ENCODE measurements at places on chromosomes 6 and 20. TPM values are rescaled to one million over a fixed set of nuclear protein-coding genes. Genes with fewer than 3 reads are reported as not detected.

- DNase-seq = no peak
Measured at GRCh38 chr6:34079899-34080298, 66.0 kb downstream of the GRM4 start.

GRCh38 chr6:37979392-37980221 is 160.1 kb downstream of the ZFAND3 start:
- no peak for DNase-seq

GRCh38 chr20:7702141-7702540 is 238.1 kb downstream of the HAO1 start:
- DNase-seq = no peak

GRCh38 chr20:16556301-16556700 is 16.9 kb downstream of the KIF16B start:
- no peak for DNase-seq

GRCh38 chr6:40285996-40286395 is 301.2 kb downstream of the LRFN2 start:
- DNase-seq = no peak

GRCh38 chr20:37562695-37563480 is 35.2 kb upstream of the BLCAP start:
- DNase-seq = no peak

DNA sequence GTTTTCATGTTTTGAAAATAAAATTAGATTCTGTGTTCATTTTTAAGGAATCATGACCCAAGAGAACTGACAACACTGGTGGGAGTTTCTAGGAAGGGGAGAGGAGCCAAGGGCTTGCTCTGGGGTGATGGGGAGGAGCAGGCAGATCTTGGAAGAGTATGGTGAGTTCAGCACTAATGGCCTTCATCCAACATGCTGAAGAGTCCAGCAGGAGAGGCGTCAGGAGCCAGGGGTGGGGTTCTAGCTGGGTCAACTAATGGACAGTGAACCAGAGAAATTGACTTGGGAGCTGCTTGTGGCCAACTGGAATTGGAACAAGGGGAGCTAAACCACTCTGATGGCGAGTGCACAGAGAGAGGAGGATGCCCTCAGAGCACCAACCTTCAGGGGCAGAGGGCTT is 107.1 kb downstream of the MRPL14 start:
- no peak for DNase-seq

Gene CLVS2
- 0.14 TPM for total RNA-seq

DNA sequence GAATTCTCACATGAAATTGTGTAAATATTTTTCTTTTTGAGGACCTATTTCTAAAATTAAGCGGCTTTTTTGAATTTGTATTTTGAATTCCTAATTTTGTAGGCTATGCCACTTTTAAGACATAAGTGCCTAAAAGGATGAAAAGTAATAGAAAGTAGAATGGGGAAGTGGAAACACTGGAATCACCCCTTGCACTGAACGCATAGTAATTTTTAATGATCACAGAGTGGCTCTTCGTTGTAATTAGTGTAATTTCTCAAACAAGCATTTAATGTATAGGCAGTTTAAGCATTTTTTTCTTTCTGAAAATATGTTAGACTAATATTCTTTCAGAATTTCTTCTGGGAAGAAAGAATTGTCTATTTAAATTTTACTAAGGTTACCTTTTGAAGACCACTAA is 73.2 kb downstream of the ARID1B start:
- no peak for DNase-seq

GRCh38 chr6:133551847-133552341 is 310.7 kb downstream of the EYA4 start:
- DNase-seq = peak; percentile 55

DNA sequence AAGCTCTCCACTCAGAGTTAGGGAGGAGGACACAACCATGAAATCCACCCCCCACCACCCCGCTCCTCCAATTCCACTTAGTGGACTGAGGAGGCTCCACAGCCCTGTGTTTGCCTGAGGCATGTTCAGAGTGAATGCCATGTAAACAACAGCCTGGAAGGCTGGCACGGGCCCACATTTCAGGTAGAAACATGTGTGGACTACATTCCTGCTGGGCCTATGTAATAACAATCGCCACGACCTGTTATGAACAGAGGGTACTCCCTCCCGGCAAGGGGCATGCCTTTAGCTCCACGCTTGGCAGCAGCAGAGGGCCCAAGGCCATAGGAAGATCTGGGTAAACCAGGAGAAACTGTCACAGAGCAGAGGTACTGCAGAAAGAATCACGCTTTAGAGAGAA is 65.5 kb downstream of the ISM1 start:
- DNase-seq = no peak

Gene UNC93A
- total RNA-seq = not detected

Gene DEFB114
- not detected for total RNA-seq

DNA sequence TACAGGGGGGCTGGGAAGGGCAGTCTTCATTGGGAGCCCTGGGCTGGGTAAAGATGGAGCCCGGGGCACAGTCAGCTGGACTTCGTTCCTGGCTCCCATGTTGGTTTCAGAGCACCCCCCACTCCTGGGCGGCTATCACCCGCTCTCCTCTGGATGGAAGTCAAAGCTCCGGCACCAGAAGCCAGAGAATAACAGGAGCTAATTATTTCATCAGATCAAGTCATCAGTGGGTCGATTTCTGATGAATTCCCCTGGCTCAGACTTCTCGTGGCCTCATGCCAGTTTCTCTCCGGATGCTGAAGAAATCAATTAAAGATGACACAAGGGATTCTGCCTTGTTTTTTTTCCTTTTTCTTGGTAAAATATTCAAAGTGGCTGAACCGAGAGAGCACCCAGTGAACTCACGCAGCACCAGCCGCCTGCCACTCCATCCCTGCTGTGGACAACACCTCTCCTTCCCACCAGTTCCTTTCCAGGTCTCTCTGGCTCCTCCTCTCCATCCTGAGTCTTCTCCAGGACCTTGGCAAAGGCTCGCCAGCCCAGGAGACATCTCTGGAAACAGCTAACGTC is 22.5 kb downstream of the SULF2 start:
- no peak for DNase-seq

GRCh38 chr6:106882601-106883518 is 91.7 kb downstream of the CD24 start:
- DNase-seq = no peak

DNA sequence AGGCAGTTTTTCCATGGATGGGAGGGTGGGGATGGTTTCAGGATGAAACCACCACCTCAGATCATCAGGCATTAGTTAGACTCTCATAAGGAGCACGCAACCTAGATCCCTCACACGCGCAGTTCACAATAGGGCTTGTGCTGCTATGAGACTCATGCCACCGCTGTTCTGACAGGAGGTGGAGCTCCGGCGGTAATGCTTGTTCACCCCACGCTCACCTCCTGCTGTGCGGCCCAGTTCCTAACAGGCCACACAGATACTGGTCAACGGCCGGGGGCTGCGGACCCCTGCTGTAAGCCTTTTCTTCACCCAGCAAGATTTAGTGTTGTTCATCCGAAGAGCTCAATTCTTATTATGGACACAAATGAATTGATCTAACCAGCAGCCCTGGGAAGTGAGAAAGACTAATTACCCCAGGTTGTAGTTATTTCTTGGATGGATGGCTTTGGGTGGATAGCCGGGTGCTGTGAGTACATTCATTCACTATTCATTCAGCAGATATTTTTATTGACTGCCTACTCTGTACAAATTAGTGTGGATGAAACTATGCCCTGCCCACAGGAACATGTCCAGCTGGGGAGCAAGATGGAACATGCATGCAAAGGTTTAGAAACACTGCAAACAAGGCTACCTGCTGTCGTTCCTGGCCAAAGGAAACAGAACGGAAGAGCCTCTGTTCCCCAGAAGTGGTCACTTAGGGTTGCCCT is 57.2 kb downstream of the RIOK1 start:
- no peak for DNase-seq

Gene FBXL4
- 7.7 TPM for total RNA-seq

DNA sequence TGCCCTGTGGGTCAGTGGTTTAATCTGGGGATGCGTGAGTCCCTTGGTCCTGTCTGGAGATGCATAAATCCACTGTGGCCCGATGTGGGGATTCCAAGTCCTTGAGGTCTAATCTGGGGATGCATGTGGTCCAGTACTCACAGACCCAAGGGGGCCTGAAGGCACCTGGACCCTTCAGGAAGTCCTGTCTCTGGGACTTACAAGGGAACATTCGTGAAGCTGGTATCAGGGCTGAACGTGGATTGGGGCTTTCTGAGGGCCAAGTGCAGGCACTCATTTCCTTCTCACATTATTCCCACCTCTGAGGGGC is 25.2 kb upstream of the GTSF1L start:
- no peak for DNase-seq

DNA sequence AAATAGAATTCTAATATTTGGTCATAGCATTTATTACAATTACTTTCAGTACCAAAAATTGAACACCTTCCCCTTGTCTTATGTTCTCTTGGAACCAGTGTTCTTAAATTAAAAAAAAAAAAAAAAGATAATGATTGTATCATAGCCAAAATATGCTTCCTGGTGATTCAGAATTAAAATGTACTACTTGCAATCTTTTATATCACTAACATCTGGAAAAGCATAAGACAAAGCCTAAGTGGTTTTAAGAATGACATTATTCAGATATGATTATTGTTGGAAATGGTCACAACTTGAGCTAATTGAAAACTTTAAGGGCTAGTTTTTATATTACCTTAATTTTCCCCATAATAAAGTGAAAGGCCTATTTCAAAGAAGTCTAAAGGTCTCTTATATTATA is 493.3 kb upstream of the MARCKS start:
- no peak for DNase-seq

DNA sequence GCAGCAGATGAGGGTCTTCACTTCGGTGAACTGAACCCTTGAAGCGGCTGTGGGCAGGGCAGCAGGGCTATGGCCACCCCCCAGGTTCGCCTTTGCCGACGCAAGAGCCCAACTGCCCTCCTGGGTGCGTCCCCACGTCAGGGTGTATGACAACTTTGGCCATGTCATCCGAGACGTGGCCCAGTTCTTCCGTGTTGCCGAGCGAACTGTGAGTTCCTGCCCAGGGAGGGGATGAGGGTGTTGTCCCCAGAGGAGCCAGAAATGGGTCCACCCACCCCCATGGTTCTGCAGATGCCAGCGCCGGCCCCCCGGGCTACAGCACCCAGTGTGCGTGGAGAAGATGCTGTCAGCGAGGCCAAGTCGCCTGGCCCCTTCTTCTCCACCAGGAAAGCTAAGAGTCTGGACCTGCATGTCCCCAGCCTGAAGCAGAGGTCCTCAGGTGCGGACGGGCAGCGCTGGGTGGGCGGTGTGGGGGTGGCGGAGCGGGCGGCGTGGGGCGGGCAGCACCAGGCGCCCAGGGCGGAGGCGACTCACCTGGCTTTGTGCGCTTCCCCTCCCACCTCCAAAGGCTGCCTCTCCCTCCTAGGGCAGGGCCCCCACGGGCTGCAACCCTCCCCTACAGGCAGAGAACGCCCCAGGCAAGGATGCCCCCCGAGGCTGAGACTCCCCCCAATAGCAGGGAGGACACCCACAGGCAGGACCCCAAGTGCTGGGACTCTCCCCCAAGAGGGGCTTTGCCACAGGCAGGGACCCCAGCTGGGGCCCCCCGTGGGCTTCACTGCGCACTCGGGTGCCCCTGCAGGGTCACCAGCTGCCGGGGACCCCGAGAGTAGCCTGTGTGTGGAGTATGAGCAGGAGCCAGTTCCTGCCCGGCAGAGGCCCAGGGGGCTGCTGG is 6.2 kb upstream of the TNFRSF6B start:
- peak; percentile 56 for DNase-seq

DNA sequence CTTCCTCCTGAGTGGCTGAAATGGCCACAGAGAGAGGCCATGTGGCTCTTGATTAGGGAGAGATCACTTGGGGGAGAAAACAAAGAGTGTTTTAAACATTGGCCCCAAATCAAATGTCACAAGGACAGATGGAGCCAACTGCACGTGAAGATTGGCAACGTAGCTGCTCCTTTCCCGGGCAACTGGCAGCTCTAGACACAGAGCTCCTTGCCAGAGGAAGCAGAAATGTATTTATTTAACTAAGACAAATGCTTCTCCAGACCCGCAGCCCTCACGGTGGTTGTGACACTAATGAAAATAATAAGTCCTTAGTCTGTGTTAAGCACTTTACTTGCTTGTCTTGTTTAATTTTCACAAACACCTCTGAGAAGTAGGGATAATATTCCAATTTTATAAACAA is 49.6 kb upstream of the DSN1 start:
- no peak for DNase-seq

DNA sequence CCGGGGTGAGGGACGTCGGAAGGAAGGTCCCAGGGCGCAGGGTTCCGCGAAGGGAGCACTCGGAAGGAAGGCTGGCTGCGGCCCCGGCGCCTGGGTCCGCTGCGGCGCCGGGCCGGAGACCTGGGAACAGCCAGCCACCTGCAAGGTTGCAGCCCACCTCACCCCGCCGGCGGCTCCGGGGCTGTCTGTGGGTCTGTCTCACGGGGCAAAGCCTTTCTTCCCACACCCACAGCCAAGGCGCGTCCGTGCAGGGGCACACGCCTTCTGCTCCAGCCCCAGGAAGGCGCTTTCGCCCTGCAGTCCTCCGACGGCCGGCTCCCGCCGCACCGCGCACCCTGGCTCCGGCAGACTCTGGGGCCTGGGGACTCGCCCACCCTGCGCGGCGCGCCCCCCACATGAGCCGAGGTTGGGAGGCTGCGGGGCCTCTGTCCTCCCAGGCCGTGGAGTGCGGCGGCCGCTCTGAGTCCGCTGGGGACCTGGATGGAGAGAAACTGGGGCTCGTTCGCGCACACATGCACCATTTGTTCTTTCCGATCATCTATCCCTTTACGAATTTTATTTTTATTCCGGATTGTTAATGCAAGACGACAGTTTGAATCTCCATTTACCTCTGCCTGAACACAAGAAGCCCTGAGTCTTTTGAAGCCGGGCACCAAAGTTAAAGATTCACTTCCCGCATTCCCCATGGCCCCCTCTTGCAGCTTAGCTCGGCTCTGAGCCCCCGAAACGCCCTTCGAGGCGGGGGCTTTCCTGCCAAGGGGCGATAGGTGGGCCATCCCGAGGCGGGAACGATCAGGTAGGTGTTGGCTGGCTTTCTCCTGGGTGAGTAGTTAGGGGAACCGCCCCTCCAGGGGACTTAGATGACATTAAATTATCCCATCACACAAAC is 4.5 kb upstream of the FOXC1 start:
- DNase-seq = no peak

GRCh38 chr6:167476844-167477595 is 152.1 kb downstream of the TTLL2 start:
- DNase-seq = no peak

Gene SLC22A16
- not detected for total RNA-seq

GRCh38 chr6:36075656-36076055 is 48.0 kb downstream of the MAPK14 start:
- DNase-seq = no peak

Gene TMC2
- total RNA-seq = not detected

DNA sequence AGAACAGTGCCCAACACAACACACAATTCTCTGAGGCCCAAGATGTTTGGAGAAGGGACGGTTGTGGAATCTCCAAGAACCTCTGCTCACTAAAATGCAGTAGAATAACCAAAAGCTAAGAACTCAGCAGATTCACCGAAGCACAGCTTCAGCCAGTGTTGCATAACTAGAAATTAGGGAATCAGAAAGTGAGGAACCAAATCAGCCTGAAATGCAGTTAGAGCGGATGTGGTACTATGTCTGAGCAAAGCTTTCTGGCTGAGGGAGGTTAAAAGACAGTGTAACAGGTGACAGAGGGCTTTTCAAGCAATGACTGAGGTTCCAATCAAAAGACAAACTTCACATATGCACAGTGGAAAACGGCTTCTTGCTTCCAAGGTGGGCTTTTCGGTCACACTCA is 197.9 kb upstream of the KCNK16 start:
- no peak for DNase-seq
